ENCODE measurements at places on chromosomes 2 and 18. TPM values are rescaled to one million over a fixed set of nuclear protein-coding genes. Genes with fewer than 3 reads are reported as not detected.

GRCh38 chr18:29780816-29781215, 1261.7 kb downstream of the DSC3 start:
- no peaks in the 10 kb centered on the region for H3K27me3 ChIP-seq
- H3K4me3 ChIP-seq, result no peak overlapping the region
- H3K27ac ChIP-seq, result no peak overlapping the region
- no peaks in the 10 kb centered on the region for H3K36me3 ChIP-seq
- DNase-seq, result no peak
- no peaks in the 10 kb centered on the region for H3K4me1 ChIP-seq

Gene LMAN1
- total RNA-seq, result 48.3 TPM

DNA sequence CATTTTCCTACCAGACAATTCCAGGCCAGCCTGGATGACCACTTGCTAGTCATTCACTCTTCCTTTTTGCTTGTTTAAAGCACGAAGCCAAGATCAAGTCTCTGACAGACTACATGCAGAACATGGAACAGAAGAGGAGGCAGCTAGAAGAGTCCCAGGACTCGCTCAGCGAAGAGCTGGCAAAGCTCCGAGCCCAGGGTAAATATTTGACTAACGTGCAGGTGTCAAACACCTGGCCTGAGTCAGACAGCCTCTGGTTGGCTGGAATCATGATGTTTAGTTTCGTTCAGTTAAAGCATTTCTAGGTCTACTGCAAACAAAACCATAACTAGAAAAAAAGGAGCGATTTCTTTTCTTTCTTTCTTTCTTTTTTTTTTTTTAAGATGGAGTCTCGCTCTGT, 44.2 kb upstream of the LYPD6B start:
- no peak overlapping the region for H3K4me3 ChIP-seq
- no peak for DNase-seq
- peaks cover 3% of the 10 kb centered on the region for H3K27me3 ChIP-seq
- no peaks in the 10 kb centered on the region for H3K36me3 ChIP-seq
- H3K27ac ChIP-seq, result no peak overlapping the region

- no peak overlapping the region for H3K27ac ChIP-seq
Measured at GRCh38 chr2:212360068-212360460, 178.5 kb downstream of the ERBB4 start.

- no peaks in the 10 kb centered on the region for H3K36me3 ChIP-seq
- H3K4me1 ChIP-seq, result no peaks in the 10 kb centered on the region
- no peak overlapping the region for H3K27ac ChIP-seq
- no peak for DNase-seq
Measured at GRCh38 chr2:97701851-97702465, 11.4 kb upstream of the ZAP70 start.

DNA sequence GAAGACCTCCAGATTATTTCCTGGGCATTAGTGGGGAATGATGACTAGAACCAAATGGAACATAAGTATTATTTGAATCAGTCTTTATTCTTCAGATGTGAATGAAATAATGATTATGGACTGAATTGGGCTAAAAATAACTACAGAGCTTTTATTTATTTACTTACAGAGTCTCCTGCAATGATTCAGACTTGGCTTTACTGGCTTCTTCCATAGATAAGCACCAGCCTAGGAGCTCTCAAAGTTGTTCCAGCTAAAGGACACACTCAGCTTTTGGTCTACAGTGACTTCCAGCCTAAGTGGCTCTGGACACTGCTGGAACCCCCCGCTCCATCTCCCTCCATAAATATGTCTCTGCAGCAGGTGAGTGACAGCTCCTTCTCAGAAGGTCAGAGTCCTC, 24.3 kb upstream of the ARHGAP25 start:
- no peak for DNase-seq
- no peak overlapping the region for H3K4me3 ChIP-seq

DNA sequence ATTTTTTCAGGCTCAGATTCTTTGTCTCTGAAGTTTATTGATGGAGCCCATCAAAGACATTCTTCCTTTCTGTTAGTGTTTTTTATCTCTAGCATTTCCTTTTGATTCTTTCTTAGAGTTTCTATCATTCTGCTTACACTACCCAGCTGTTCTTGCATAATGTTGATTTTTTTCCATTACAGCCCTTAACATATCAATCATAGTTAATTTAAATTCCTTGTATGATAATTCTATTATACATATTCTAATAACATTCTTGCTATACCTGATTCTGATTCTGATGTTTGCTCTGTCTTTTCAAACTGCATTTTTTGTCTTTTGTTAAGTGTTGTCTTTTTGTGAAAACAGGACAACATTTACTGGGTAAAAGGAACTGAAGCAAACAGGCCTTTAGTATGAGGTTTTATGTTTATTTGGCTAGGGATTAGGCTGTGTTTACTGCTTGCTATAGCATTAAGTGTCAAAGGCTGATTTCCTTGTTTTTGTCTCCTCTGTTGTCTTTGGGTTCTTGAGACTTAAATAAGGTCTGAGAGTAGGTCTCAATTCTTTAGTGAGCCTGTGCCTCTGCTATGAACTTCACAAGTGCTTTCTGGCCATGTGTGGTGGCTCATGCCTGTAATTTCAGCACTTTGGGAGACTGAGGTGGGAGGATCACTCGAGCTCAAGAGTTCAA, 8.0 kb upstream of the STAM2 start:
- no peak overlapping the region for H3K4me3 ChIP-seq
- no peaks in the 10 kb centered on the region for H3K36me3 ChIP-seq
- no peaks in the 10 kb centered on the region for H3K27me3 ChIP-seq
- no peak for DNase-seq

DNA sequence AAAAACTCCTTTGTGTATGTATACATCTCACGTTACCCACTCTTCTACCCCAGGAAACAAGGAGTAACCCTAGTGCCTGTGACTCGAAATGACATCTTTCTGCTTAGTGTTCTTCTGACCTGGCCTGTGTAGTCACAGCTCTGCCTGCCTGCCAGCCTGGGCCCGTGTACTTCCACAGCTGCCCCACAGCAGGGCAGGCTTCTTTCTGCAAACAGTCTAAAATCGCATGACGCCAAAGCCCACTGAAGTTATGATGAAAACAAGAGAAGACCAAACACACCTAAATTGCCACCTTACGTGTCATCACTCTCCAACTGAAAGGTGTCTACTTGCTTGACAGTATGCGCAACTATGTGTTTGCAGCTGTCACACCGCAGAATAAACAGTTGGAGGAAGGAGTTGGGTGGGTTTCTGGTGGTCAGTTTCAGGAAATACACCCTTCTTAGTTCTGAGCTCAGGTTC, 1.5 kb downstream of the GAREM1 start:
- H3K27me3 ChIP-seq, result peaks cover 10% of the 10 kb centered on the region
- H3K4me3 ChIP-seq, result no peak overlapping the region
- peaks cover 20% of the 10 kb centered on the region for H3K4me1 ChIP-seq
- no peak for DNase-seq
- no peak overlapping the region for H3K27ac ChIP-seq

Gene RMDN2
- total RNA-seq, result 2.4 TPM

Gene AGAP1
- 5.4 TPM for total RNA-seq

DNA sequence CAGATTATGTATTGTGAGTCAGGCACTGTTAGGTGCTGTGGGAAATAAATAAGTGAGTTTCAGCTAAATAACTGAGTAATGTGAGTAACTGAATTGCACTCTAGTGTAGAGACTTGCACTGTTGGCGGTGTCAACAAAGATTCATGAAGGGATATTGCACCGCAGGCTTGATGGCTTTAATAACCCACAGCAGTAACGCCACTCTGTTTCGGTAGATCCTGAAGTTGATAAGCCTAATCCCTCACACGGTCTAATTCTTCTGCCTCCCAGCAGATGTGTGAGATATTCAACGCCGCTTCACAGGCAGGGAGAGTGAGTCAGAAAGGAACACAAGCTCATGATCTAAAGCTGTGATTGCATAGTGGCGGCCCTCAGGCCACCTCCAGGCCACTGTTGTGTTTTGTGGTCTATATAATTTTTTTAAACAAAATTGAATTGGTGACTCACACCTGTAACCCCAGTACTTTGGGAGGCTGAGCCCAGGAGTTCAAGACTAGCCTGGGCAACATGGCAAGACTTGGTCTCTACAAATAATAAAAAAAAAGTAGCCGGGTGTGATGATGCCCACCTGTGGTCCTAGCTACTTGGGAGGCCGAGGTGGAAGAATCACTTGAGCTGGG, 94.3 kb downstream of the LIPG start:
- H3K4me1 ChIP-seq, result no peaks in the 10 kb centered on the region
- no peak for DNase-seq
- H3K4me3 ChIP-seq, result no peak overlapping the region
- no peaks in the 10 kb centered on the region for H3K36me3 ChIP-seq

DNA sequence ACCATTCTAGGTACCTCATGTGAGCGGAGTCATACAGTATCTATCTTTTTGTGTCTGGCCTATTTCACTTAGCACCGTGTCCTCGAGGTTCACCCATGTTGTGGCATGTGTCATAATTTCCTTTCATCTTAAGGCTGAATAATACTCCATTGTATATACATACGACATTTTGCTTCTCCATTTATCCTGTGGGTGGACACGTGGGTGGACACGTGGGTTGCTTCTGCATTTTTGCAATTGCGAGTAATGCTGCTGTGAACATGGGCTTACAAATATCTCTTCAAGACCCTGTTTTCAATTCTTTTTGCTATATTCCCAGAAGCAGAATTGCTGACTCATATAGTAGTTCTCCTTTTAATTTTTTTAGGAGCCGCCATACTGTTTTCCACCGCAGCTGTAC, 243.6 kb upstream of the EPAS1 start:
- H3K36me3 ChIP-seq, result no peaks in the 10 kb centered on the region
- no peaks in the 10 kb centered on the region for H3K4me1 ChIP-seq
- H3K27me3 ChIP-seq, result no peaks in the 10 kb centered on the region
- H3K4me3 ChIP-seq, result no peak overlapping the region

- H3K27ac ChIP-seq, result no peak overlapping the region
- no peaks in the 10 kb centered on the region for H3K4me1 ChIP-seq
- H3K4me3 ChIP-seq, result no peak overlapping the region
- no peaks in the 10 kb centered on the region for H3K36me3 ChIP-seq
- H3K27me3 ChIP-seq, result peaks cover 25% of the 10 kb centered on the region
Measured at GRCh38 chr2:43846140-43846793, 7.5 kb downstream of the ABCG8 start.

DNA sequence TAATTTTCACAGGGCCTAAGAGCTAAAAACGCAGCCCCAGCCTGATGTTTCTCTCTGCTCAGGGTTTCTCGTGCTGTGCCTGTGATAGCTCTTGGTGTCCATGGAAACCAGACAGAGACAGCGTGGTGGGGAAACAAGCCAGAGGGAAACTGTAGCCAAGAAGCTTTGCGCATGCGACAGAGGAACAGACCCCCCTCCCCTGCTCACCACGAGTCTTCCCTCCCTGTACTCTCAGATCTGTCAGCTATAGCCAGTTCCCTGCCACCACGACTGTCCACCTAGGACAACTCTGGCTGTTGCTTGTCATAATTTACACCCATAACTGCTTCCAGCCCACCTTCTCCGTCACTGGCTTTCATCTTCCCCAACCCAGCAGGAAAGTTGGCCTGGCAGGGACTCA, 13.2 kb upstream of the DNAJC27 start:
- H3K27me3 ChIP-seq, result no peaks in the 10 kb centered on the region
- no peak overlapping the region for H3K4me3 ChIP-seq
- no peaks in the 10 kb centered on the region for H3K36me3 ChIP-seq
- H3K27ac ChIP-seq, result no peak overlapping the region
- no peak for DNase-seq
- no peaks in the 10 kb centered on the region for H3K4me1 ChIP-seq

Gene FHOD3
- total RNA-seq, result not detected

Gene ALPP
- not detected for total RNA-seq

Gene SPR
- total RNA-seq, result not detected

Gene FN1
- total RNA-seq, result 5.7 TPM

DNA sequence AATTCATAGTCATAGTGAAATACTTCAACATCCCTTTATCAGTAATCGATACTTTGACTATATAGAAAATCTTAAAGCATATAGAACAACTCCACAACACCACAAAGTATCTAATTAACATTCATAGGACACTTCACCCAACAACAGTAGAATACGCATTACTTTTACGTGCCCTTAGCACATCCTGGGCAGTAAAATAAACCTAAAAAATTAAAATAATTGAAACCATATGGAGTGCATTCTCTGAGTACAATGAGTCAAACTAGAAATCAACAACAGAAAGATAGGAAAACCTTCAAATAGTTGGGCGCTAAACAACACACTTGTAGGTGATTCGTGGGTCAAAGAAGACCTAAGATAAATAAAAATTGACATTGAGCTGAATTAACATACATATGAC, 442.9 kb downstream of the SUCLG1 start:
- H3K27ac ChIP-seq, result no peak overlapping the region
- no peak for DNase-seq
- no peaks in the 10 kb centered on the region for H3K27me3 ChIP-seq

Gene KLHL29
- total RNA-seq, result 1.8 TPM

Gene SH3BP4
- 0.82 TPM for total RNA-seq

DNA sequence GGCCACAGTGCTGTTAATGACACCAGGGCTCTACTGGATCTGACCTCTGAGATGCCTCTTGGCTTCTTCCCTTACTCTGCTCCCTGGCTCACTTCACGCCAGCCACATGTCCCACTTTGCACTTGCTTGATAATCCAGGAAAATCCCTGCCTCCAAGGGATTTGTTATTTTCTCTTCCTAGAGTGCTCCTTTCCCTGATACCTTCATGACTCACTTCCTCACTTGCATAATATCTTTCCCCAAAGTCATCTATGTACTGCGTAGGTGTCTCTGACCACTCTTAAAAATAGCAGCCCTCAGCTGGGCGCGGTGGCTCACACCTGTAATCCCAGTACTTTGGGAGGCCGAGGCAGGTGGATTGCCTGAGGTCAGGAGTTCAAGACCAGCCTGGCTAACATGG, 572.3 kb downstream of the PLCL1 start:
- no peak overlapping the region for H3K4me3 ChIP-seq
- no peak overlapping the region for H3K27ac ChIP-seq
- H3K27me3 ChIP-seq, result peaks cover 2% of the 10 kb centered on the region
- no peaks in the 10 kb centered on the region for H3K36me3 ChIP-seq
- DNase-seq, result no peak

- H3K36me3 ChIP-seq, result no peaks in the 10 kb centered on the region
- peak overlapping the region; percentile 56 for H3K27ac ChIP-seq
- no peaks in the 10 kb centered on the region for H3K27me3 ChIP-seq
- H3K4me3 ChIP-seq, result no peak overlapping the region
- DNase-seq, result no peak
Measured at GRCh38 chr2:191202209-191202721, 42.9 kb upstream of the MYO1B start.

Measured in T-cell (primary cell).